GM04503 (cell line): ENCODE measurements at places on chromosomes 1 and 21.

GRCh38 chr1:19366599-19367536 is 54.7 kb downstream of the SLC66A1 start:
- DNase-seq: no peak

- DNase-seq: peak; percentile 38
Observed at GRCh38 chr1:41498804-41499203, 14.3 kb upstream of the EDN2 start.

DNA sequence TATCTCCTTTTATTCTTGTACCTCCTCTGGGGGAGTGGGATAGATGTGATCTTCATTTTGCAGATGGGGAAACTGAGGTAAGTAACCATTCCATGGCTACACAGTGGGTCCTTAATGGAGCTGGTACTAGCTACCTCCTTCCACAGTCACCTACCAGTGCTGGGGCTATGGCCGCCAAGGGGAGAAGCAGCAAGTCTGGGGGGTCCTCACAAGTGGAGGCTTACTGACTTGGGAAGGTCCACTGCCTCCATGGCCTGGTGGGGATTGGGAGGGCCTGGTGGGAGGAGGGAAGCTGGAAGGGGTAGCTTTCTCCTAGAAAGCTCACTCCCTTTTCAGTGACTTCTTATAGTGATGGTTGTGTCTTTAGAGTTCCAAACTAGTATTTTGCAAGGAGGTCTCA is 5.9 kb upstream of the FOXO6 start:
- no peak for DNase-seq

DNA sequence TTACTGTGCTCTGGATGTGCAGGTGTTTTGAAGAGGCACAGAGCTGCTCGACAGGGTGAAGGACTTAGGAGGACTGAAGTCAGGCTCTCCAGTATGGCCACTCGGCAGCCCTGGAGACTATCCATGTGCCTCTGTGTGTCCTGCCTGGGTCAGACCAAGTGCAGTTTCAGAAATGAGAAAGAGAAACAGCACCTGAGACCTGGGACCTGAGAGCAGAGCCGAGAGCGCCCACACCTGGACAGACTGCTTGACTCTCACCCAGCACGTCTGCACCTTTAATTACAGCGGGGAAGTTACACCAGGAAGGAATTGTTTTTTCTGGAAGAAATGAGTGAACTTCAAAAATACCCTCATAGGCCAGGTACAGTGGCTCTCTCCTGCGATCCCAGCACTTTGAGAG is 59.7 kb upstream of the COL6A1 start:
- no peak for DNase-seq

- no peak for DNase-seq
Observed at GRCh38 chr1:36107394-36107793, 17.6 kb downstream of the COL8A2 start.

- DNase-seq: no peak
Observed at GRCh38 chr1:24567792-24568388, 12.0 kb downstream of the NCMAP start.

DNA sequence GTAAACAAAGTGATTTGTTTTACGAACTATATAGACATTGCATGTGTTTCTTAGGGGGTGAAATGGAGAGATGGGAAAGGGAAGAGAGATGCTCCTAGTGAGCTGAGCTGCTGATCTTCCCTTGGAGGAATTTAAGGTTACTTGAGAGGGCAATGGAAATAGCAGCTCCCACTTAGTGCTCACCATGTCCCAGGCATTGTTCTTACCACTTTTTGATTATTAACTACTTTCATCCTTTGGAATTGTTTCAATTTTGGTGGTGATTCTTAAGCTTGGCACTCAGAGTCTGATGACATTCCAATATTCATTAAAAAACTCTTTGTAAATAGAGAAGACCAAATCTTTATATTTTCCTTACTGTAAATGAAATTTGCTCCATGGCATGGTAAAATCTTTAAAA is 124.9 kb downstream of the ITSN1 start:
- DNase-seq: no peak

DNA sequence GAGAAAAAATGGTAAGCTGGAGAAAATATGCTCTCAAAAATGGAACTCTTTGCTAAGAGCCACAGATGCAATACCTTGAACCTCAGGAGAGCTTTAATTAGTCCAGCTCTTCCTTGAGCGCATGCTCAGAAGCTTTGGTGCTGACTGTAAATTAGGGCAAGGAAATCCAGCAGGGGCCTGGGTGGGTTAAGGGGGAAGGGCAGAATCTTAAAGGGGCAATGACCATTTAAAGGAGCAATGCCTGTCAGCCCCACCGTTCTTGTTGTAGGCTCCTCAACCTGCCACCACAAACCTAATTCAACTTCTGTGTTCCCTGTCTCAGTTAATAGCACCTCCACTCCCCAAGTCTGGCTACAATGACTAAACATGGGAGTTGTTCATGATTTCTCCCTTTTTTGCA is 6.8 kb upstream of the SLC22A15 start:
- no peak for DNase-seq

- DNase-seq: no peak
Observed at GRCh38 chr1:159884296-159884695, 15.7 kb downstream of the CFAP45 start.

- DNase-seq: no peak
Observed at GRCh38 chr21:46084709-46085108, 13.2 kb upstream of the COL6A2 start.

DNA sequence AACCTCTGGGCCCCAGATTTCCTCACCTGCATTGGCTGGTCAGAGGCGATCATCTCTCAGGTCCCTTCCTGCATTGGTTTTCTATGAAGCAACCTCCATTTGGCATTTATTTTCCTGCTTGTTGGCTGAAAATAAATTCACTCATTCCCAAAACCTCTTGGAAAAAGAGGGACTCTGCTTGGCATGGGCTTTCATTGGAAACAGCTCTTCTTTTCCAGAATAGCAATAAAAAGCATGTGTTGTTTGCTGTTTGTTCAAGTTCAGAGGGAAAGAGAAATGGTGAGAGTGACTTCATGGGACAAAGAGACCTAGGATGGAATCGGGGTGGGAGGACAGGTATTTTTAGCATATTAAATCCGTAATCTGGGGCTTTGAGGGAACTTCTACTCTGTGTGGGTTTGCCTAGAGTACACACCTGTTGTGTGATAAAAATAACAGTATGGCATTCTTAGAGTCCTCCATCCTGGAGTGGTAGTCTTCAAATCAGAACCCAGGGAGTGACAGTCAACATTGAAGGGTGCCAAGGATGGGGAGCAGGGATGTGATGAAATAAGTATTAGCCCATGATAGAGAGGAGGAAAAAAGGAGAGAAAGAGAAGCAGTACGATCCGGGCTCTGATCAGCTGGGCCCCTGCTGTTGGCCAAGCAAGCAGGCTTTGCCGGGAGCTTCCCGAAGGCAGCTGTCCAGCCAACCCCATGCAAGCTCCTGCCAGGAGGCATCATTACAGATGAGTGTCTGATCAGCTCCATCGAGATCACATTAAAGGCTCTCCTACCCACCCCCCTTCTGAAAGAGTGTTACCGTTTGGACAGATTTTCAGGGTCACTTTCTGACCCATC is 131.9 kb upstream of the NFIA start:
- no peak for DNase-seq

- DNase-seq: no peak
Observed at GRCh38 chr1:66788231-66788939, 12.7 kb downstream of the INSL5 start.

DNA sequence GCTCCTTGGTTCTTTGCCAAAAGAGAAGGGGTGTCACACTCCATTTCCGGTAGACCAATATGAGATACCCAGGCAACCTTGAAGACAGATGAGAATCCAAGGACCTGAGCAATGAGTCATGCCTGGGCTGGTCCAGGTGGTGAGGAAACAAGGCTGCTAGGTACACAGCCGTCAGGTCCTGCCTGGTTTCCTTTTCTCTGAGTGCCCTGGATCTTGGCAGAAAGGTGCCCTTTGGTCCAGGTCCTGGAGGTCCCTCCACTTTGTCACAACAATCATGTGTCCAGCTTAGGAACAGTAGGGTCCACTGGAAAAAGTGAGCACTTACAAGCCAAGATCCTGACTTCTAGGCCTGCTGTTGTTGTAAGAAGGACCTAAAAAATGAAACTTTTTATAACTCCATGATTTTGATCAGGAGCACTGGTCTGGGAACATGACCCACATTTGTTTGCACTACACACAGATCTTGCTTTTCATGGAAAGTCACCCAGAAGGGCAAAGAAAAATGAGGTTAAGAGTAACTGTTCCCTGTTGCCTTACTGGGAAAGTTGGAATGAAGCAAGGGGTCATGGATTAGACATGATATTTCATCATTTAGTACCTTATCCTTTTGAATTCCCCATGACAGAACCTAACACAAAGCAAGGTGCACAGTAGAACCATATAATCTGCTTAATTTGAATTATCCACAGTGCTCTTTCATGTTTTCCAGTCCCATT is 94.7 kb downstream of the PAPPA2 start:
- DNase-seq: no peak

DNA sequence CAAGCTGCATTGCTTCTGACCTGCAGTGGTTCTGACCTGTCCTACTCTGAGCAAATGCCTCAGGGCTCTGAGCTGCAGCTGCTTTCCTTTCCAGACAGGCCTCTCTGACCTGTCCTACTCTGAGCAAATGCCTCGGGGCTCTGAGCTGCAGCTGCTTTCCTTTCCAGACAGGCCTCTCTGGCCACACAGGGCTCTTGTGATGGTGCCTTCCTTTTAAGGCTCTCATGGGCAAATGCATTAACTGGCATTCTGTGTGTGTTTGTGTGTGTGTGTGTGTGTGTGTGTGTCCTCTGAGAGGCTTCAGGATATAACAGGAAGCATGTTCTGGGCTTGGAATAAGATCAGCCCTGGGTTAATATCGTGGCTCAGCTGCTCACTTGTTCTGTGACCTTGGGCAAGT is 131.3 kb downstream of the NTPCR start:
- no peak for DNase-seq

DNA sequence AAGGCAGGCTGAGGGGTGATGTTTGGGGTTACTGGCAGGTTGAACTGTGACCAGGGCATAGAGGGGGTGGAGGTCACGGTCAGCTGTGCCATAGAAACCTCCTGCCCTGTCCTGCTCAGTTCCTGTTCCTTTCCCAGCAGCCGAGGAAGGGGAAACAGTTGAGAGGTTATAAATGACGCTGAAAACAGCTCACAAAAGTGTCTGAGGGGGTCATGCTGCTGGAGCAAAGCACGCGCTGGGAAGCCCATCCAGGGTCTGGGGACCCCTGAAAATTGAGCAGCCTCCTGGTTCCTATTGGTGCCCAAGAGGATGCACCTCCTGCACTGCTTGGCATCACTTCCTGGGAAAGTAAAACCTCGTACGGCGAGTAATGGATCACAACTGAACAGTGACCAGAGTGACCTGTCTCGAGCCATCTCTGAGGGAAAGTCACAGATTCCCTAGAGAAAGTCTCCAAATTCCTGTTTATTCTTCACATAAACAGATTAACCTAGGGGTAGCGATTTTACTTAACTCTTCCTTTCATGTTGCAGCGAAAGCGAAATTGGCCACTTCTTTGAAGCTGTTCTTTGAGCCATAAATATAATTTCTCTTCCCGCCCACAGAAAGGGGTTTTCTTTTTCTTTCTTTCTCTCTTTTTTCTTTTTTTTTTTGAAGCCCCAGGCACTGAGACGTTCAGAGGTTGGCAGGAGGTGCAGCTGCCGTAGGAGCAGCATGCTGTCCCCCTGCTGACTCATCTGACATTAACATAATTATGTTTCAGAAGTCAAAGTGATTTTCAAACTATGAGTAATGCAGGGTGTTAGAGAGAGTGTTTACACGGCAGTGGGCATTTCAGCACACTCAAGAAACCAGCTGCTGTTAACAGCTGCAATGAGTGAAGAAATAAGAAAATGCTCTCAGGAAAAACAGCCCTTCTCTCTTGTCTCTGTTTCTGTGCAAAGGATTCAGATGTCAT is 41.8 kb upstream of the ATF3 start:
- no peak for DNase-seq

DNA sequence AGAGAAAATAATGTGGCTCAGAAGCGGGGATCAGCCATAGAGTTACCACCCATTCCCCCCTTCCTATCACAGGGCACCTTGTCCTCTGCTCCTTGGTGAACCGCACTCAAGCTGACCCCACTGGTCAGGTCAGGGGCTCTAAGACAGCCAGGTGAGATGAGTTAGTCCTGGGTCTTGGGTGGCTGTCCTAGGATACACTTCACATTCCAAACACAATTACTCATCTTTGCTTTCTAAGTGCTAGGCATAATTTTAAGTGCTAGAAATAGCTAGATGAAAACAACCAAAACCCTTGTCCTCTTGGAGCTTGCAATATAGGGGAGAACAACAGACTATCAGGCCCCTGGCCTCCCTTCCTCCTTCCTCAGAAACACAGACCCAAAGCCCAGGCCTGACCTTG is 7.8 kb upstream of the MUTYH start:
- no peak for DNase-seq

- DNase-seq: no peak
Observed at GRCh38 chr1:227447531-227447990, 115.8 kb upstream of the ZNF678 start.

- no peak for DNase-seq
Observed at GRCh38 chr1:202227997-202228401, 34.4 kb downstream of the LGR6 start.

GRCh38 chr1:113109908-113110554 is 37.0 kb downstream of the LRIG2 start:
- DNase-seq: peak; percentile 87

DNA sequence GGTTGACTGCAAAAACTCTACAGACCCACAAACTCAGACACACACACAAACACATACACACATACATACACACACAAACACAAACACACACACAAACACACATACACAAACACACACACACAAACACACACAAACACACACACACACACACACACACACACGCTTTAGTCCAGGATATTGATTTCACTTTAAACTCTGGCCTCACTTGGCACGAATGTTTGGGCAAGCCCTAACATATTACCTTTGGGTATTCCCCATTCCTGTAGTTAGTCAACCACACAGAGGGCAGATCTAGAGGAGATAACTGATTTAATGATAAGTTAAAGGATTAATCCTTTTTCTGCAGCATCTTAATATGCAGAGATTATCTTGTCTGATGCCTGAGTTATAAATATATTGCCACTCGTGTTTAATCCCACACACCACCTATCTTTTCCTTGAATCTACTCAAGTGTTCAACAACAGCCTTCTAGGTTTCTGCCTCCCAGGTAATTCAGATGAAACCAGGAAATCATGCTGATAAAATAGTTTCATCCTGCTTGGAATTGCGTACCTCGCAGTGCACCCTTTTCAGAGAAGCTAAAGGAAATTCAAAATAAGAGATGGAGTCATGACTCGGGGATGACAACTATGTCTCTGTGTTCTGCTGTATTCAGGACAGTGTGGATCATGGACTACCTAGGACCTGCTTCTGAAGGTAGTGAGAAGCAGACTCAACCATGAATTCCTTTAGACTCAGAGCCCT is 14.5 kb upstream of the RUNX1 start:
- DNase-seq: no peak

DNA sequence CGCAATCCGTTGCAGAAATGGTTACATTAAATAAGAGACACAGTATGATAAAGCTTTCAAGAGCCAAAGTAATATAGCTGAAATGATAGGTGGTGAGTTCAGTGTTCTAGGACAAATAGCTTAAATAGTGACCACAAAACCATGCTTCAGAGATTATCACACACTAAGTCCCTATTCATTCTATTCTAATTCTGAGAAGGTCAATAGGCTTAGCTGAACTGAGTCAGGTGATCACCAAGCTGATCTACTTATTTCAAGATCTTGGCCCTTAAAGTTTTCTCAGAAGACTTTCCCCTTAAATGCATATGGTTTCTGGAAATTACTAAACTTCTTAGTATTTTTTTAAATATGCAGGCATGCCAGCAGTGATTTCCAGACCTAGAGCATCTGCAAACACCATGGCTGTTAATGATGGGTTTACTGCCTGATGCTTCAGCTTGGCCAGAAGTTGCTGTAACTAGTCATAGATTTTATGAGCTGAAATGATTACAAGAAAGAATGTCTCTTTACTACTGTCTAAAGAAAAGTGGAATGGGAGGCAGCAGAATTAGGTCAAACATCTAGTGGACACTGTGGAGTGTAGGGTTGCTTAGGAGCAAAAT is 242.9 kb downstream of the ST6GALNAC3 start:
- DNase-seq: no peak
